ENCODE measurements at places on chromosomes 4 and X. TPM values are rescaled to one million over a fixed set of nuclear protein-coding genes. Genes with fewer than 3 reads are reported as not detected.

- DNase-seq = no peak
Observed at GRCh38 chrX:126658447-126658846, 105.8 kb upstream of the DCAF12L1 start.

DNA sequence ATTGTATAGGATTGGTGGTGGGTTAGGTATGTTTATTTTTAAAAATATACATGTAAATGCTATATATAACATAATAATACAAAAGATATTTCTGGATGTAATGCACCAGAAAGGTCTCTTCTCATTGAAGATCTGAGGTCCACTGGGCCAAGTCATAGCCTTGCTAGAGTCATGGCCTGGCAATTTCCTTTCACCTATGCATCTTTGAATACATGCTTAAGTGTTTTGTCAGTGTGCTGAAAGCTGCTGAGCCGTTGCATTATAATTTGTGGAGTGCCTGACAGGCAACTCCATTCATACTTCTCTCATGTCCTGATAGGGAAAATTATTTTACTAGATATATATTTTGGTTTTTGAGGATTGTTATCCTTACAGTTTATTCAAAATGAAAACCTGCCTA lies 410.2 kb upstream of the CT83 start:
- DNase-seq = no peak

Gene UGT2B15
- not detected for polyA plus RNA-seq

- DNase-seq = no peak
Observed at GRCh38 chr4:187085339-187085738, 361.7 kb upstream of the FAT1 start.

Gene ADGRG2
- 4.7 TPM for polyA plus RNA-seq

DNA sequence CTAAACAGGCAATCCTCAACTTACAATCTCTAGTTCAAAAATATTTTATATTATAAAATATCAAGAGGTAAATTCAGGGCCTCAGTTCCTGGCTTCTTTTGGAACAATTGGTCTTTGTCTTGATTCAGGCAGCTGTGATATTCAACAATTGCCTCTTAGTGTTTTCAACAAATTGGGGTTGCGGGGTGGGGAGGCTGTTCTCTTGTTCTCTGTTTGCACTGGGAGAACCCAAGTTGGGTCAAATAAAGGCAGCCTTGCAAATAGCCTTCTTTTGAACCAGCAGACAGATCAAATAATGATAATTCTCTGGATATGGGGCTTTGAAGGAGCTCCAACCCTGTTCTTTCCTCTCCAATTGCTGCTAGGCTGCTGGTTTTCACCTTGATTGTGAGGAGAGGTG lies 142.5 kb downstream of the COL4A5 start:
- DNase-seq = no peak

DNA sequence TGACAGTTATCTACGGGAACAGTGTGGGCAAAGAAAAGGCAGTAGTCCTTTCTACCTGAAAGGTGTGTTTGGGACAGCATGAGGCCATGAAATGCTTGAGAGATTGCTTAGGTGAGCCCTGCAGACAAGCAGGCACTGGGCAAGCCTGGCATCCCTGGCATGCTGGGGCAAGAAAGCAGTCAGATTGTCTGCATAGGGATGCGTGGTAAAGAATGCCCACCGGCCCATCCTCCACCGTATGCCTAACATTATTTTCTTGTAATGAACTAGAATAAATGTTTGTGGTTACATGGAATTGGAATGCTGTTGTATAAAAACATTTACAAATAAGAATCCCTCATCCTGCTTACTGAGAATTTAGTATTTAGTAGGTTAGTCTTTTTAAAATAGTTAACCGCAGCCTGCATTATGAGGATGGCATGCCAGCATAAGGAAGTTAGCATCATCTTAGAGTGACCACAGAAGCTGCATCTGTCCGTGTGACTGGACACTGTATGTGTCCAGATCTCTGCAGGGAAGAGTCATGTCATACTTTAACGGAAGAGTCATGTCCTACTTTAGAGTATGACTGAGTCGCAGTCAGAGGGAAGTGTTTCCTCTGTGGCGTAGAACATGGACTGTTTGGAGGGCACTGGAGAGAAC lies 18.9 kb downstream of the ZBTB49 start:
- no peak for DNase-seq

Gene TMEM35A
- 2.8 TPM for polyA plus RNA-seq

DNA sequence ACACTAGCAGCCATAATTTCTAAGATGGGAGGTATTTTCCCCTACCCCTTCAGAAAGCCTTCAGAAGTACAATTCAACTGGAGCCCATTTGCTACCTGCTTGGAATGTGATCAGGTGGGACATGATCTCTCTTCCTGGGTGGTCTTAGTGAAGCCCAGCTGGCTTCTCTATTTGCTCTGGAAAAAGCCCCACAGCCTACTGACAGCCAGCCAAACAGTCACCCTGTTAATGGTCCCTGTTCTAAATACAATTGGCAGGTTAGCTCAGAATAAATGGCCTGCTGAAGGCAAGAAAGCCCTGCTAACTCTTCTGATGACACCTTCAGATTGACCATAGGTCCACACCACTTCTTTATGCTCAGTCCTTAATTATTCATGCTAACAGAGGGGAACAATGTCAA lies 39.9 kb downstream of the HS6ST2 start:
- DNase-seq = no peak

Gene PPP4R3C
- polyA plus RNA-seq = not detected

- DNase-seq = no peak
Observed at GRCh38 chr4:113603911-113604310, 157.6 kb downstream of the CAMK2D start.

- no peak for DNase-seq
Observed at GRCh38 chr4:143399113-143399949, 62.7 kb downstream of the GAB1 start.

DNA sequence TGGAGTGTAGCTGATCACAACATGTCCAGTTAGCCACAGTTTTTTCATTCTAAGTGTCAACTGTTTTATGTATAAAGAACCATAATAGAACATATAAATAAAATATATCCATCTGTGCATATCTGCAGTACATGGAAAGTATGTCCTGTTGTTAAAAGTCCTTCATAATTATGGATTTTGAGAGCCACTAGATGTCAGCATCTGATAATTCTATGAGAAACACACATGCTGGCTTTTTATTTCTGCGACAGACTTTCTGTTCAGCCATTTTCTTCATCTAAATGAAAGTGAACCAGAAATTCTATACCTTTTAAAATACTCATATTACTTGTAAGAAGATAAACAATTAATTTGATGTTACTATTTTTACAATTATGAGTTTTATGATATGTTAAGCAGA lies 251.5 kb downstream of the GPM6A start:
- DNase-seq = peak; percentile 57

Gene SLC10A3
- 9.6 TPM for polyA plus RNA-seq

DNA sequence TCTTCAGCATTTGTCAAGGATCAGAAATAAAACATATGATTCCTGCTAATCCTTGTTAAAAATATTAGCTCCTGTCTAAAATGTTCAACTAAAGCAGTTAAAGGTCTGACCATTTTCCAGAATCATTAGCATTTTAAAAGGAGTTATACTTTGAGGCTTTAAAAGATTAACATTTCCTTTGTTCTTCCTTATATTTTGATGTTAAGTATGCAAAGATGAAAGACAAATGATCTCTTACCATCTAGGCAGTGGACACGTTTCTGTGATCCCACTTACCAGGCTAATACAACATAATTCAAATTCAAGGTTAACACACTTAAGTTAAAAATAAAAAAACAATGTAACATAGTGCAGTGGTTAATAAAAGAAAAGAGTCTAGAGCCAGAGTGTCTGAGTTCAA lies 61.8 kb upstream of the COX18 start:
- DNase-seq = no peak

Gene CXorf38
- polyA plus RNA-seq = 8.4 TPM

DNA sequence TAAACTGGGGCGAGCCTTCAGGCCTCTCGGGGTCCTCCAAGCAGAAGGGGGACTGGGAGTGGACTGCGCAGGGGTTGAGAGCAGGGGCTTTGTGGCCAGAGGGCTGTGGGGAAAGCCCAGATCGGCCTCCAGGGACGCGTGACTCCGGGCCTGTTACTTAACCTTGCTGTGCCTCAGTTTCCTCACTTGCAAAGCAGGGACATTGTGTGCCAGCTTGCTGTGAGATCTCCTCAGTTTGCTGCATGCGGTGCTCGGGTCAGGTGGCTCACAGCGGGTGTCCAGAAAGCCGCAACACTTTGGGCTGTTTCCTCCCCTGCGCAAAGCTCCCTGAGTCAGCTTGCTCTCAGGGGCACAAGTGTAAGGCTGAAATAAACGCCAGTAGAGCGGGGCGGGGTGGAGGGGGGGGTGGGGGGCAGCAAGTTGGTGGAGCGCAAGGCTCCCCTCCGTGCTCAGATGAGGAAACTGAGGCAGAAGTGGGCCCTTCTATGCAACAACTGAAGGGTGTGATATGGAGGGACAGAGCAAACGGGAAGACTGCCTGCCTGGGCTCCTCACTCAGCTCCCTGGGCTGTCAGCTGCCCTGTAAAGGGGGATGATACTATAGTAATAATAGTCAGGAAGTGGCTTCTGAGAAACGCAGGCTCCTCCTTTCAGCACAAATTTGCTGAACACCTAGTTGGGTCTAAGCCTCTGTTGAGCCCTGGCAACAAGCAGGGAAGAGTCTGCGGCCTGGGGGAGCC lies 101.0 kb downstream of the HMX1 start:
- no peak for DNase-seq

DNA sequence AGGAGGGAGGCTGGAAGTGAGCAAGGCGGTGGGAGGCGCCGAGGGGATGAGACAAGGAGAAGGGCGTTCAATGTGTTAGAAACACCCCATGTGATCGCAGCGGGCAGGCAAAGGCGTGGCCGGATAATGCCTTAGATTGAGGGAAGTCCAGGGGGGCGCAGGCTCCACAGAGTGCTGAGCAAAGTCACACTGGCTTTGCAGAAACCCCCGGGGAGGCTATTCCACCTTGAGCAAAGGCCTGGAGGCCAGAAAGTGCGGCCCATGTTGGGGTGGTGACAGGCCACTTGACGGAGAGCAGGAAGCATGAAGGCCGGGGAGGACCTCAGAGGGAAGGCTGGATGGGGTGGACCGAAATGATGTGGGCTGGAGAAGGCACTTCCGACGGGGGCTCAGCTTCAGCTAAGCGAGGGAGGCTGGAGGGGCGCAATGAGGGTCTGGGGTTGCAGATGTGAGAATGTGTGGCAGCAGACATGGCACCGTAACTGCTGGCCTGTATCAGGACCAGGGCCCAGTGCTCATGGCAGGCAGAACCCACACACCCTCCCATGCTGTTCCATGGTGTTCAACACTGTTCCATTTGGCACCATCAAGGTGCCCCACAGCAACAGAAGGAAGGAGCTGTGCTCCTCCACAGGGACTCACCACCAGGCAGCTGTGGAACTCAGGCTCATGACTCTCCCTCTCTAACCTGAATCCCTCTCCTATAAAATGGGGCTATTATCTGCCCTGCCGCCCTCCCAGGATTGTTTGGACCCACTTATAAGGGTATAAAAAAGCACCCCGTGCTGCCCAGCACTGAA lies 50.3 kb downstream of the HMX1 start:
- no peak for DNase-seq

- DNase-seq = no peak
Observed at GRCh38 chrX:10110316-10110935, 46.3 kb upstream of the CLCN4 start.

Gene GYG2
- polyA plus RNA-seq = not detected

Gene MAGEA4
- polyA plus RNA-seq = not detected

- DNase-seq = peak; percentile 69
Observed at GRCh38 chrX:47573341-47574075, 8.7 kb upstream of the TIMP1 start.

DNA sequence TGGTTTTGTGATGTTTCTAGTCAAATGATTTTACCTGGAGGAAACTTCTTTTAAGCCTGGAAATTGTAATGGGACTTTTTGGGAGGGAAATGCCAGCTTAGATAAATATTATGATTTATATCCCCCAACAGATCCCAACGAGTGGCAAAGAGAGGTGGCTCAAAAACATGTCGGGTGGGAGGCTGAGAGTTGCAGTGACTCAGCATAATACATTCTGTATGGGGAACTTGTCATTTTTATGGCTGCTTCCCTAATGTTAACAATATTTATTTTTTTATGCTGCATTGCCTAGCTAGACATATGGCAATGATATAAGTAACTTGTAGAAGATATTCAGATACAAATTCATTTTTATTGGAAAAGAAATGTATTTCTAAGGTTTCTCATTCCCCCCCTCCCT lies 219.0 kb downstream of the ARHGAP10 start:
- no peak for DNase-seq

- no peak for DNase-seq
Observed at GRCh38 chr4:27098034-27098433, 237.4 kb downstream of the STIM2 start.

Gene MMRN1
- polyA plus RNA-seq = 51.4 TPM

Gene CPLX1
- 0.36 TPM for polyA plus RNA-seq
